Ascending aorta (tissue), 2 donors: ENCODE measurements at places on chromosomes 13 and 19.

GRCh38 chr13:23748109-23748990 is 140.8 kb downstream of the MIPEP start:
- DNase-seq: no peak
- no peaks in the 10 kb centered on the region for H3K4me1 ChIP-seq
- H3K4me3 ChIP-seq: no peak overlapping the region
- no peaks in the 10 kb centered on the region for H3K27me3 ChIP-seq
- no peak overlapping the region for H3K27ac ChIP-seq

GRCh38 chr19:10454267-10454666 is 33.9 kb downstream of the PDE4A start:
- no peak overlapping the region for H3K4me3 ChIP-seq
- no peak for DNase-seq
- no peak overlapping the region for H3K27ac ChIP-seq
- no peaks in the 10 kb centered on the region for H3K4me1 ChIP-seq
- no peaks in the 10 kb centered on the region for H3K27me3 ChIP-seq

DNA sequence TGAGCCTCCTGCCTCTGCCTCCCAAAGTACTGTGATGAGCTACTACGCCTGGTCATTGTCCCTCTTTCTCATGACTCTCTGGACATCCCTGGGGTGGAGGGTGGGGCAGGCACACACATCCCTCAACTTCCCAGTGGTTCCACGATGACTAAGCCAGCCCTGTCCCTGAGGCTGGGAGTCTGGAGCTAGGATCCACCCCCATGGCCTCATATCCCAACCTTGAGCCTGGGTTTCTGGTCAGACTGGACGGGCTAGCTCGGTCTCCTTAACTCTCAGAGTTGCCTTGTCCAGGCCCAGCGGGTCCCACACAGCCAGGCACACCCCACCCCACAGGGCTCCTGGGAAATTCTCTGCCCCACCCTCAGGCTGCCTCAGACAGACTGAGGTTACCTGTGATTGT is 19.6 kb downstream of the IER2 start:
- no peaks in the 10 kb centered on the region for H3K36me3 ChIP-seq
- peaks cover 7% of the 10 kb centered on the region for H3K4me1 ChIP-seq
- H3K4me3 ChIP-seq: no peak overlapping the region

- no peaks in the 10 kb centered on the region for H3K4me1 ChIP-seq
- no peaks in the 10 kb centered on the region for H3K36me3 ChIP-seq
- H3K4me3 ChIP-seq: no peak overlapping the region
- DNase-seq: no peak
Observed at GRCh38 chr13:99932912-99933311, 38.7 kb downstream of the ZIC5 start.

DNA sequence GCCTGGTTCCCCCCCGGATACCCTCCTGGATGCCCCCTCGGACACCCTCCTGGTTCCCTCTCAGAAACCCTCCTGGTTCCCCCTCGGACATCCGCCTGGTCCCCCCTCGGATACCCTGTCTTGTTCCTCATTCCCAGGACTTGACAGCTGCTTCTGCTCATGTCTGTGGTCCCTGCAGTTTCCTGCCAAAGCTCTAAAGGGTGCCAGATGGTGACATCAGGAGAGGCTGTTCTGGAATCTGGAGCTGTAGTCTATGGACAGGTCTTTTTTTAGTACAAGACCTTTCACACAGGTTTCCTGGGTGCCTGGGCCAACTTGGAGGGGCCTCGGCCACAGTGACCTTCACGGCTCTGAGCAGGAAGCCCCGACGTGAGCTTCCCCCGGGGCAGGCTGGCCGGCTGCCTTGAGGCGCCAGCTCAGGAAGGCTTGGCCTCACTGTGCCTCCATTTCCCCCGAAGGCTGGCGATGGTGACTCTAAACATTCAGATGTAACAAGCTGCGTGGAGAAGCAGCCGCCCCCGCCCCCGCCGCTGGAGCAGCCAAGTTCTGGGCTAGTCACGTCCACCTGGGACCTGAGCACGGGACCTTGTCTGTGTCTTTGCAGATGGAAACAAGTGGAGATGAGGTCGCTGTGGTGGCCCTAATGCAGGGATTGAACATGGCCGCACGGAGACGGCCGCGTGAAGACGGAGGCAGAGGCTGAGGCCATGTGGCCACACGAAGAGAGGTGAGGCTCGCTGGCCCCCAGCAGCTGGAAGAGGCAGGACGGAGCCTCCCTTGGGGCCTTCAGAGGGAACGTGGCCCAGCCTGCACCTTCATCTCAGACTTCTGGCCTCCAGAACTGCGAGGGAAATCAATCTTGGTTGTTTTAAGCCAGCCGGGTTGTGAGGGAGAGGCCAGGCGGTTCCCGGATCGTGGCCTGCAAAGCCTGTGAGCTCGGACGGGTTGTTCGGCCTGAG is 12.7 kb downstream of the SGTA start:
- no peak for DNase-seq
- H3K27me3 ChIP-seq: no peaks in the 10 kb centered on the region
- no peak overlapping the region for H3K4me3 ChIP-seq
- peaks cover 9% of the 10 kb centered on the region for H3K4me1 ChIP-seq
- no peak overlapping the region for H3K27ac ChIP-seq

GRCh38 chr13:76693086-76693485 is 193.1 kb downstream of the KCTD12 start:
- H3K27ac ChIP-seq: no peak overlapping the region
- no peak overlapping the region for H3K4me3 ChIP-seq
- DNase-seq: no peak
- no peaks in the 10 kb centered on the region for H3K4me1 ChIP-seq
- H3K27me3 ChIP-seq: no peaks in the 10 kb centered on the region

DNA sequence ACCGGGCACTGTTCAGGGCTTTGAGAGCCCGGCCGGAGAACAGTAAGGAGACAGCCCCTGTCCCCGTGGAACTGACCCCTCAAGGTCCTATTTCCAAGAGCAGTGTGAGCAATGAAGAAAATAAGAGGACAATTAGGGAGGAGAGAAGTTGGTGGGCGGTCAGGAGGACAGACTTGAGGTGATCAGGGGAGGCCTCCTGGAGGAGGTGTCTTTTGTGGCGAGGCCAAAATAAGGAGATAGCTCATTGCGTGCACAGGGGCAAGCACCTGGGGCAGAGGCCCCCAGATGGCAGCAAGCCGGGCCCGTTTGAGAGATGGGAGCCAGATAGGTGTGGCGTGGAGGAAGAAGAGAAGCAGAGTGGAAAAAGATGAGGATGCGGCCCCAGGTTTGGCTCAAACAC is 2.8 kb upstream of the LRRC4B start:
- no peaks in the 10 kb centered on the region for H3K4me1 ChIP-seq
- H3K4me3 ChIP-seq: no peak overlapping the region
- no peak for DNase-seq

DNA sequence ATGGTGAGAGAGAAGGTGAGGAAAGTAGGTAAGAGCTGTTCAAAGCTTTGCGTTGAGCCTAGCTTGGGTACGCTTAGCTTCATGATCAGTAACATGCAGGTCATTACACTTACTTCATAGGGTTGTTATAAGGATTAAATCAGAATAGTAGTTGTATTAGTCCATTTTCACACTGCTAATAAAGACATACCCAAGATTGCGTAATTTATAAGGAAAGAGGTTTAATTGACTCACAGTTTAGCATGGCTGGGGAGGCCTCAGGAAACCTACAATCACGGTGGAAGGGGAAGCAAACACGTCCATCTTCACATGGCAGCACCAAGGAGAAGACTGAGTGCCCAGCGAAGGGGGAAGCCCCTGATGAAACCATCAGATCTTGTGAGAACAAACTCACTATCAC is 21.9 kb downstream of the GPALPP1 start:
- no peaks in the 10 kb centered on the region for H3K27me3 ChIP-seq
- H3K4me1 ChIP-seq: no peaks in the 10 kb centered on the region
- H3K36me3 ChIP-seq: peaks cover 58% of the 10 kb centered on the region
- no peak overlapping the region for H3K27ac ChIP-seq

DNA sequence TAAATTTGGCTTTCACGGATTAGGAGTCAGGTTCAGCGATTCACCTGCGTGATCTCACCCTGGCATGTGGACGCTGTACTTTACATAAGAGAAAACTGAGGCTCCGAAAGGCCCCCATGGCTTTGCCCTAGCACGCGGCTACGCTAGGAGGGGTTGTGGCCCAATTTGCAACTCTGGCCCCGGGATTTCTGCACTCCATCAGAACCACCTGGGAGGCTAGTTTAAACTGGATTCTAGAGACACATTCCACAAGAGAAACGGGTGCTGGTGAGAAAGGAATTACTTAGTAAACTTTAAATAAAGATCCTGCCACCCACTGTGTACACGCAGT is 6.2 kb downstream of the BCL3 start:
- peak overlapping the region; percentile 84 for H3K27ac ChIP-seq
- no peaks in the 10 kb centered on the region for H3K27me3 ChIP-seq
- DNase-seq: no peak
- H3K36me3 ChIP-seq: peaks cover 13% of the 10 kb centered on the region
- H3K4me1 ChIP-seq: peaks cover 22% of the 10 kb centered on the region

- H3K4me1 ChIP-seq: no peaks in the 10 kb centered on the region
- H3K4me3 ChIP-seq: no peak overlapping the region
- no peaks in the 10 kb centered on the region for H3K36me3 ChIP-seq
- no peaks in the 10 kb centered on the region for H3K27me3 ChIP-seq
- no peak for DNase-seq
Observed at GRCh38 chr19:15846923-15847322, 31.5 kb upstream of the OR10H1 start.

GRCh38 chr13:97243915-97244781 is 22.0 kb downstream of the MBNL2 start:
- peaks cover 55% of the 10 kb centered on the region for H3K4me1 ChIP-seq
- DNase-seq: no peak
- H3K27me3 ChIP-seq: no peaks in the 10 kb centered on the region
- H3K4me3 ChIP-seq: no peak overlapping the region
- peak overlapping the region; percentile 73 for H3K27ac ChIP-seq

DNA sequence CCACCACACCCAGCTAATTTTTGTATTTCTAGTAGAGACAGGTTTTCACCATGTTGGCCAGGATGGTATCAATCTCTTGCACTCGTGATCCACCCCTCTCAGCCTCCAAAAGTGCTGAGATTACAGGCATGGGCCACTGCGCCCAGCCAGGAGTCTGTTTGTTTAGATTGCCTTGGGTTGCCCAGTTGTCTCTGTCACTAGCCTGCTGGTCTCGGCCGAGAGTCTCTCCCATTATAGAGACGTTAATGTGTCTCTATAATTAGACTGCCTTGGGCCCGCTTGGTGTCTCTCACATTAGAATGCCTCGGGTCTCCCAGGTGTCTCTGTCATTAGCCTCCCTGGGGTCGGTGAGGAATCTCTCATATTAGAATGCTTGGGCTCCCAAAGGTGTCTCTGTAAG is 1533.6 kb downstream of the UQCRFS1 start:
- H3K27me3 ChIP-seq: no peaks in the 10 kb centered on the region
- no peaks in the 10 kb centered on the region for H3K36me3 ChIP-seq
- no peaks in the 10 kb centered on the region for H3K4me1 ChIP-seq
- no peak overlapping the region for H3K4me3 ChIP-seq
- no peak for DNase-seq
